Nephron progenitor cell (in vitro differentiated cells): ENCODE measurements at places on chromosomes 4 and X.

GRCh38 chr4:141132072-141132708, 1.1 kb downstream of the RNF150 start:
- peaks cover 52% of the 10 kb centered on the region for H3K27me3 ChIP-seq
- no peak overlapping the region for H3K27ac ChIP-seq
- peaks cover 35% of the 10 kb centered on the region for H3K4me1 ChIP-seq
- peak; percentile 54 for DNase-seq
- H3K36me3 ChIP-seq = no peaks in the 10 kb centered on the region
- peak overlapping the region; percentile 96 for H3K4me3 ChIP-seq

DNA sequence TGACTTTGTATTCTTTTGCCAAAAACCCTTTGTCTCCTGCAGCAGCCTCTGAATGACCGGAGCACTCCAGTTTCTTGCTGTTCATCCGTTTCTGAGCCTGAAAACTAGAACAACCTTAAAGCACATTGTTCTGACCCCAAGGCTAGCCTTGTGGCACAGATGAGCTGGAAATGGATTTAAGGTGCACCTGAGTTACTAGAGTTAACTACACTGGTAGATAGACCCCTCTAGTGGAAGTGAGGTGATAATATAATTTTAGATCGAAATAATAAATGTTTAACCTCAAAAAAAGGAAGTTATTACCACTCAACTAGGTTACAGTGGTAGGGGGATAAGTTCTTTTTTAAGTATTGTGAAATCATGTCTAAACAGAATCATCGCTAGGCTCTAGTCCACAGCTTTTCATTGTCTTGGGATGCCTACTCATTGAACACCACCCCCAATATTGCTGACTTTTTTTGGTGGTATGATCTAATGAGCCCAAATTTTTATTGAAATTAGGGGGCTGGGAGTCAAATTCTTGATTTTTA, 2.7 kb downstream of the PLS3 start:
- peak overlapping the region; percentile 96 for H3K4me3 ChIP-seq
- H3K27ac ChIP-seq = no peak overlapping the region
- peaks cover 30% of the 10 kb centered on the region for H3K36me3 ChIP-seq
- H3K27me3 ChIP-seq = no peaks in the 10 kb centered on the region
- H3K4me1 ChIP-seq = peaks cover 29% of the 10 kb centered on the region

DNA sequence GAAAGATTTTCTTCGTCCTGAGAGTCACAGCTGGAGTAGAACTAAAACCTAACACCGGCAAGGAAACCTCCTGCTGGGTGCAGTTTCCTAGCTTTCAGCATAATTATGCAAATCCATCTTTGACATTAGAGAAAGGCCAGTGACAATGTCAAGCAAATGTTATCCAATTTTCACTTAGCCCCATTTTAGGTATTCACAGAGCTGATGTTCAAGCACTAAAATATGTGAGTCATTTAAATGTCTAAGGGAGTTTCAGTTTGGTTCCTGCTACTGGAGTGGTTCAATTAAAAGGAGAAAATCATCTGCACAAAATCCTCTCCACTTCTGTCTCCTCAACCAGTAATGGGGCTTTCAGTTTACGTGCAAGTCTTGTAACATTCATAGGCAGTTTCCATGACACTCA, 37.1 kb upstream of the AMOT start:
- H3K27ac ChIP-seq = no peak overlapping the region
- no peak for DNase-seq
- peaks cover 31% of the 10 kb centered on the region for H3K4me1 ChIP-seq
- no peaks in the 10 kb centered on the region for H3K27me3 ChIP-seq
- H3K4me3 ChIP-seq = no peak overlapping the region
- H3K36me3 ChIP-seq = peaks cover 4% of the 10 kb centered on the region

DNA sequence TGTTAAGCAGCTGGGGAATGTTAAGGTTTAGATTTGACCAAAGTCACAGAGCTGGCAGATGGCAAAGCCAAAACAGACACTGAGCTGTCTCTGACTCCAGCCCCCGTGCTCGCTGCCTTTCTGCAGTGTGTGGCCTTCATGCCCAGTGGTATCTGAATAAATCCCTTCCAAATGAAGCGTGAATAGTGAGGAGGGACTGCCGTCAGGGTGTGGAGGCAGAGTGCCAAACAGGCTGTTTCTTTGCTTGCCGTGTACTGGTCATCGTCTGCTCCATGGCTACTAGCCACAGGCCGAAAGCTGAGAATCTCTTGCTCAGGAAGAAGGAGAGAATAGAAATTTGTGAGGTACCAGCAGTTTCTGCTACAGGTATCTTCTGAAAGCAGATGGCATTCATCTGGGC, 19.7 kb downstream of the PRIMPOL start:
- H3K4me1 ChIP-seq = peaks cover 11% of the 10 kb centered on the region
- peaks cover 53% of the 10 kb centered on the region for H3K36me3 ChIP-seq
- no peak overlapping the region for H3K4me3 ChIP-seq
- no peak overlapping the region for H3K27ac ChIP-seq
- no peaks in the 10 kb centered on the region for H3K27me3 ChIP-seq

GRCh38 chrX:135973548-135974278, at the start of gene MMGT1:
MMGT1 (minus strand) TSS chrX:135973988; CDS start chrX:135973675, 313 bp downstream.
- peaks cover 29% of the 10 kb centered on the region for H3K4me1 ChIP-seq
- H3K36me3 ChIP-seq = no peaks in the 10 kb centered on the region
- H3K27me3 ChIP-seq = peaks cover 7% of the 10 kb centered on the region
- H3K4me3 ChIP-seq = peak within 1 kb of the TSS; percentile 92
